Hematopoietic multipotent progenitor cell treated with erythropoietin and hydrocortisone succinate and interleukin-3 and kit ligand, for 8 days (in vitro differentiated cells): ENCODE measurements at places on chromosomes 2 and 18.

GRCh38 chr2:179393481-179393880 is 128.8 kb upstream of the SESTD1 start:
- DNase-seq: no peak

- DNase-seq: no peak
These were observed 3.7 kb downstream of the QPCT start for GRCh38 chr2:37348155-37348554.

- no peak for DNase-seq
These were observed 582 bp upstream of the RAB31 start for GRCh38 chr18:9707381-9708056.

GRCh38 chr2:168670478-168670877 is 132.0 kb upstream of the NOSTRIN start:
- no peak for DNase-seq

DNA sequence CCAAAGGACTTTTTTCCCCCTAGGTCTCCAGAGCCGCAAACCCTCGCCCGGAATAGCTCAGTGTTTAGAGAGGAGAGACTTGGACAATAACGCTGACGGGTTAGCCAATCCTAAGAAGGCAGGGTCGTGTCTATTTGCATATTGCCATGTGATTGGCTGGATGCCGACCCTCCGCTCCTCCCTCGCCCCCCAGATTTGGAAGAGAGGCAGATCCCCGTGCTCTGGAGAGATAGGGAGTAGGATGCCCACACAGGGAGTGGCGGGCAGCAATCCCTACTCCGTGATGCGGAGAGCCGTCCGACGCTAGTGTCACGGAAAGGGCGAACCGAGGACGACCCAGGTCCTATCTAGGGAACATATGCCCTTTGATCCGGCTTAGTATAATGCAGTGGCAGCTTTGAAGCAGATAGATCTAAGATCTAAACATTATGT is 1.4 kb downstream of the WNT6 start:
- DNase-seq: peak; percentile 79
